AG04449 (cell line): ENCODE measurements at places on chromosomes 11 and 22.

DNA sequence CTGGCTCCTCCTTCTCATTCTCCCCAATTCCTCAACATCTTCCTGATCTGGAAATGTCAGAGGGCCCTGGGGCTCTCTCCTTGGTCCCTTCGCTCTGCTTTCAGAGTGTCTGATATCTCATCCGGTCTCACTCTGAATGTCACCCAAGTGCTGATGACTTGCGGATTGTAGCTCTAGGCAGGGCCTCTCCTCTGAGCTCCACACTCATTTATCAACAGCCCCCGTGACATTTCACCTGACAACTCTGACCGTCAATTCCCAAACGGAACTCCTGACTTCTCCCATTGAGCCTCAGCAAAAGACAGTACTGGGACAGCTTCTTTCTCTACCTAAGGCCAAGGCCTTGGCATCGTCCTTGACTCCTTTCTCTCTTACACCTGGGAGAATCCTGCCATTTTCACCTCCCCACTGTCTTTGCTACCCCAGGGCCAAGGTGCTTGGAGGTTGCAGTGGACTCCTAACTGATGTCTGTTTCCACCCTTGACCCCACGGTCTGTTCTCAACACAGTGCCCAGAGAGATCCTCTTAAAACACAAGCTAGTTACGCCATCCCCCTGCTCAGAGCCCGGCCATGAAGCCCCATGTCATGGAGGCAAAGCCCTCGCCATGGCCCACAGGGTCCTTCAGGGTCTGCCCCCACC, 57.5 kb upstream of the THY1 start:
- DNase-seq, result no peak

GRCh38 chr11:117913736-117914397, 15.3 kb downstream of the TMPRSS13 start:
- DNase-seq, result no peak

- DNase-seq, result no peak
Measured at GRCh38 chr11:111727431-111727830, 38.8 kb downstream of the PPP2R1B start.

GRCh38 chr11:23143022-23143421, 282.7 kb upstream of the CCDC179 start:
- no peak for DNase-seq

- no peak for DNase-seq
Measured at GRCh38 chr22:19825904-19826618, 28.6 kb downstream of the GNB1L start.
